ENCODE measurements at places on chromosomes 11 and 22. TPM values are rescaled to one million over a fixed set of nuclear protein-coding genes. Genes with fewer than 3 reads are reported as not detected.

Gene FOLH1
- not detected for polyA plus RNA-seq

Gene TIMM8B
- polyA plus RNA-seq: 153 TPM

Gene KRTAP5-2
- not detected for polyA plus RNA-seq

Gene OR4D5
- polyA plus RNA-seq: not detected

Gene MOGAT2
- polyA plus RNA-seq: not detected

Gene TPBGL
- polyA plus RNA-seq: not detected

Gene PDGFD
- 58.2 TPM for polyA plus RNA-seq

Gene FBLN1
- polyA plus RNA-seq: not detected

Gene LRRC56
- not detected for polyA plus RNA-seq

Gene DGCR6
- 0.38 TPM for polyA plus RNA-seq

Gene GLYATL2
- not detected for polyA plus RNA-seq

Gene PKP3
- not detected for polyA plus RNA-seq

Gene MRGPRX4
- polyA plus RNA-seq: not detected

Gene ZC3H7B
- polyA plus RNA-seq: 0.33 TPM

Gene BDNF
- polyA plus RNA-seq: not detected

Gene KRTAP5-8
- not detected for polyA plus RNA-seq

Gene NLRX1
- polyA plus RNA-seq: 10.7 TPM

Gene ALDH3B1
- not detected for polyA plus RNA-seq

Gene TREH
- polyA plus RNA-seq: not detected

Gene PGA5
- polyA plus RNA-seq: not detected

Gene GNG3
- polyA plus RNA-seq: not detected

Gene ARHGAP20
- not detected for polyA plus RNA-seq

Gene SERGEF
- 104 TPM for polyA plus RNA-seq

Gene CHEK1
- 2.8 TPM for polyA plus RNA-seq

Gene UVRAG
- polyA plus RNA-seq: 19.3 TPM

Gene TMEM151A
- polyA plus RNA-seq: not detected

Gene MPZL2
- 0.17 TPM for polyA plus RNA-seq

Gene BACE1
- 0.04 TPM for polyA plus RNA-seq

Gene RTN3
- polyA plus RNA-seq: 87.9 TPM

Gene POU2AF2
- polyA plus RNA-seq: not detected

Gene TMEM121B
- polyA plus RNA-seq: not detected

Gene FGF3
- polyA plus RNA-seq: not detected

Gene RAB36
- not detected for polyA plus RNA-seq

Gene ENTHD1
- polyA plus RNA-seq: not detected

Gene PKDREJ
- polyA plus RNA-seq: 0.59 TPM

Gene APOA4
- polyA plus RNA-seq: not detected

Gene MRGPRX3
- polyA plus RNA-seq: not detected

Gene CHRM4
- 0.51 TPM for polyA plus RNA-seq

Gene LINC01488
- not detected for polyA plus RNA-seq

Gene APOL5
- not detected for polyA plus RNA-seq

Gene DEFB131B
- not detected for polyA plus RNA-seq

Gene CBLIF
- not detected for polyA plus RNA-seq

Gene VSIG2
- not detected for polyA plus RNA-seq

Gene SLN
- polyA plus RNA-seq: not detected

Gene NLRP14
- not detected for polyA plus RNA-seq

Gene STIP1
- 51.3 TPM for polyA plus RNA-seq

Gene EXPH5
- polyA plus RNA-seq: 1.0 TPM

Gene RAG2
- not detected for polyA plus RNA-seq

Gene MAJIN
- not detected for polyA plus RNA-seq

Gene TMEM132A
- not detected for polyA plus RNA-seq

Gene DLG2
- polyA plus RNA-seq: 1.2 TPM

Gene TPST2
- polyA plus RNA-seq: 352 TPM
